ENCODE measurements at places on chromosomes 4 and X.

DNA sequence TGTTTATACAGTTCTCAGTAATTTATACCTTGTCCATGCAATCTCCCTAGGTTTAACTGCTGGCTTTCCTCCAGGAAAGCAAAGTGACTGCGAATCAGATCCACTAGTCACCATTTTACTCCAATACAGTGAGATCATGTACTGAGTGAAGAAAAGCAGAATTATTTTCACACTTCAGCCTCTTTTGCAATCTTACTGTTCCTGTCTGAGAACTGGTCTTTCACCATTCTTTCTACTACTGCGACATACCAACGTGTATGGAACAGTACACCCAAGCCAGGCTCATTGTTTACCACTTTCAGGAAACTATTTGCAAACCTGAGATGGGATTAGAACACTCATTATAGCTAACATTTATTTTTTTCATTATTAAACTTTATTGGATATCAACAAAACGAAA lies 8.0 kb upstream of the MSL3 start:
- no peak for DNase-seq

DNA sequence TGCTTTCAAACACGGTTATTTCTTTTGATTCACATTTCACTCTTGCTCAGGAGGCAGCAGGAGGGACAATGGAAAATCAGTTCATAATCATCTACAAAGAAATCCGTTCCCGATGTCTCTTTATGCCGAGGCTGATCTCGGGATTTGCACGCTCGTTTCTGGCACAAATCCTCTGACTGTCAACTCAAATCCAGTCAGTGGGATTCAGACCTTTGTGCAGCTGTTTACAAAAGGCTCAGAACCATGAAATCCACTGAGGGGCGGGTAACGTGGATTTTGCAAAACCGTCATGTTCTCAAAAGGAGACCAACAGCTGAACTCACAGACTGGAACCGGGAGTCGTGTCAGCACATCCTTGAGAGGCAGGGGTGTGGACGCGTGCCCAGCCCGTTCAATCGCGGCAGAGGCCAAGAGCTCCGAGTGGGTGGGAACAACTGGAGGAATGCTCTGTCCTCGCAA lies 46.4 kb downstream of the ACOX3 start:
- peak; percentile 64 for DNase-seq

GRCh38 chr4:8564595-8564994 lies 15.6 kb upstream of the GPR78 start:
- DNase-seq, result no peak

GRCh38 chrX:145773006-145773405 lies 44.6 kb upstream of the SLITRK2 start:
- no peak for DNase-seq

GRCh38 chrX:108216405-108216804 lies 124.8 kb downstream of the ATG4A start:
- DNase-seq, result no peak

GRCh38 chr4:82380344-82380743 lies 6.6 kb upstream of the HNRNPD start:
- DNase-seq, result no peak

GRCh38 chr4:93127489-93127888 lies 701.1 kb upstream of the ATOH1 start:
- no peak for DNase-seq

GRCh38 chr4:163590619-163591264 lies 96.3 kb downstream of the TMA16 start:
- no peak for DNase-seq

- DNase-seq, result no peak
Observed at GRCh38 chrX:139596068-139596467, 65.5 kb downstream of the F9 start.

DNA sequence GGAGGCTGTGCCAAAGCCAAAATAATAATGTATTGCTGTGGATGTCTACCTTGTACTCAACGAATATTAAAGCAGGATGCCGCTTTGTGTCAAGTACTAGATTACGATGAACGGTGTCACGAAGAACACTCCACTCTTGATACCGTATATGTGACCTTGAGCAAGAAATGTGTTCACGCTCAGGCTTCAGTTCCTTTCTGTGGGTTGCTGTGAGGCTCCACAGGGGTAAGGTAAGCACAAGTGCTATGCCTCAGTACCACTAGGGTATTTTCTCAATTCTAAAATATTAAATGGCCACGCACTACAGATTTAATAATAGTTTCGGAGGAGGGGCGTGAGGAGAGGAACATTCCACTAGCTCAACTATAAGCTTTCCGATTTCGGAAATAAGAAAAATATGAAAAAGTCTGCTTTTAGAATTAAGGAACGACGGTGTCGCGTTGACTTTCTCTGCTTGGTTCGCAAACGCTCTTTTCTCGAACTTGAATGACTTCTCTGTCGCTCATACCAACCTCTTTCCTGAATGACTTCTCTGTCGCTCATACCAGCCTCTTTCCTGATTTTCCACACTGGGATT lies 607 bp upstream of the SCOC start:
- no peak for DNase-seq

DNA sequence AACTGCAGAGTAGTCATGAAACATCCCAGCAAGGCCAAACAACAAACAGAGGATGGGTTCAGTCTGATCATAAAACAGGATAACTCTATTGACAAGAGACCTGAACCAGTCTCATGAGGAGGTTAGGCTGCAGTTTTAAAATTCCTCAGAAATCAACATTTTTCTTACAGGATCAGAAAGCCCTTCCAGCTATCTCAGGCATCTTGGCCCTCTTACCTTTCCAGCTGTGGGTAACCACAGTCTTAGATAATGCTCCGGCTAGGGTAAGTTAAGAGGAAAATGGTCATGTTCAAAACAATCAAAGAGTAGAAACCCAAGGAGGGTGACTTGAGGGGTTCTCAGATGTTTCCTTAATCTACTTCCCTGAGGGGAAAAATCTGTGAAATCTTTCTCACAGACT lies 5.1 kb downstream of the CTSO start:
- no peak for DNase-seq

- peak; percentile 31 for DNase-seq
Observed at GRCh38 chrX:87517571-87518141, at the start of gene KLHL4. KLHL4 (plus strand) TSS chrX:87517802; CDS start chrX:87517894, 92 bp downstream.

DNA sequence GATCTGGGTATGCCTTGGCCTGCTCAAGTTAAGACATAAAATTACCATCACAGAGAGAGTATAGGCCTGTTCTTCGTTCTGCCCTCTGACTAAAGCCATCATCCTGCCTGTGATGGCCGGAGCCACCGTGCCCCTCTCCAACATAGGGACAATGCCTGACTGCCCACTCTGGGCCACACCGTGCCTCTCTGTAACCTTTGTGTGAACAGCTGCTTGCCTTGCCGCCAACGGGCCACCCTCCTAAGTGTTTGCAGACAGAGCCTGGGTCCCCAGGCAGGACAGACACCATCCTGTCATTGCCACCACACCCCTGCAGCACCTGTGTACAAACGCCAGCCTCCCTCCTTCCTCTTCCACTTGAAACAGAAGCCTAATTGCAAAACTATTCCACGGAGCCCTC lies 298.7 kb upstream of the TENM3 start:
- DNase-seq, result no peak

Measured in posterior cingulate gyrus (tissue), 11 donors.